ENCODE measurements at places on chromosomes 6 and 20.

GRCh38 chr6:109429496-109429895 is 10.9 kb downstream of the PPIL6 start:
- DNase-seq, result no peak

DNA sequence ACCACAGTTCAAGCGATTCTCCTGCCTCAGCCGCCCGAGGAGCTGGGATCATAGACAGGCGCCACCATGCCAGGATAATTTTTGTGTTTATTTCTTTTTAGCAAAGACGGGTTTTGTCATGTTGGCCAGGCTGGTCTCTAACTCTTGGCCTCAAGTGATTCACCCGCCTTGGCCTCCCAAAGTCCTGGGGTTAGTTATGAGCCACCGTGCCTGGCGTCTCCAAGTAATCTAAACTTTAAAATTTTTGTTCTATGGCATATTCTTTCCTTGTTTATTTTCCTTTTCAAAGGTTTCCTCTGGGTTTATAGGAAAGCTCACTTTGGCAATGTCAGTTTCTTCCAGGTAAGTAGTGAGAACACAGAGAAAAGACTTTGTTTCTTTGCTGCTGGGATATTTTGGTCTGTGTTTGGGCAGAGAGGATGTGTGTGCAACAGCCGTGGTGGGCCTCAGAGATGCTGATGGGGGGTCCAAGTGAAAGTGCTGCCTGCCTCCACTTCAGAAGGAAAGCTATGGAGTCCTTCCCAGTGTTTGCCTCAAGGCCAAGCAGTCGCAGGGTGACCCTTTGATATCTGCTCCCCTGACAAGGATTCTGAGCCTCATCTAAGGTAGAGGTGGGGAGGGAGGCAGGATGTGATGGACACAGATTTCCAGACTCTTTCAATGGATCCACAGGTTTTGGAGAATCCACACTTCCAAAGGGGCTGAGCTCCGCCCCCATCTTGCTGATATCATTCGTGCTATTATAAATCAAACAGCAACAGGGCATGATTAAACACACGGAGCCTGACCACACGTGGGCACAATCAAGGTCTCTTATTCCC is 2.3 kb downstream of the LRP11 start:
- DNase-seq, result no peak

- no peak for DNase-seq
Measured at GRCh38 chr6:31157513-31158139, at the start of gene CCHCR1. Gene CCHCR1 (minus strand): TSS chr6:31157802. CDS start chr6:31157600, 202 bp downstream.

GRCh38 chr6:15969236-15969778 is 159.6 kb upstream of the MYLIP start:
- DNase-seq, result no peak
